ENCODE measurements at places on chromosomes 4 and X.

GRCh38 chr4:88277711-88278225 lies 6.6 kb downstream of the PPM1K start:
- no peak for DNase-seq

DNA sequence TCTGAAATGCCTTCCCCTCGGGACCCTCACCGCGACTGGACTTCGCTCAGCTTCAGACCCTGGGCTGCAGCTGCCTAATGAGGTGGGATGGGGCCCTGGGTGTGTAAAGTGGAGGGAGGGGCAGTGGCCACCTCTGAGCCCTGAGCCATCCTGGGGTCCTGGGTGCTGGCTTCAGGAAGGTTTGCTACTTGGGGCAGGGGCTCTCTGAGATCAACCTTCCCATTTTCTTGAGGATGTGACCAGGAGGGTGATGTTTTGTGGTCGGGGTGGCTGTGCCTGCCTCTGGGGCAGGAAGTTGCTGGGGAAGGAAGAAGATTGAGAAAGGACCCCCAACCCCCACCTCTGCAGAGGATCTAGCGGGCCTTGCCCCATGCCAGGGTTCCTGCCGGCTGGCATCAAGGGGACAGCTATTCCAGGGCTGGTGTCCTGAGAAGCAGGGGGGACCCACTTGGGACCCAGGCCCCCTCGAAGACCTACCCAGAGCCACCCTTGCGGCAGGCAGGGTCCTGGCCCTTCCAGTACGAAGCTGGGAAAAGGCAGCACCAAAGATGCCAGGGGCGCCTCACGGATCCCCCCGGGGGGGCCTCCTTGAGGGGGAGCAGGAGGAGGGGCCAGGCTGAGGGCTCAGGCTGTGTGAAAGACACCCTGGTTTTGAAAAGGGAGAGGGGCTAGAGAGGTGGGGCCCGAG lies 6.5 kb downstream of the SH3BP2 start:
- no peak for DNase-seq

GRCh38 chrX:21940356-21940829 lies at the start of gene SMS:
Gene SMS (plus strand): TSS chrX:21940709. CDS start chrX:21940825, 116 bp downstream.
- peak; percentile 1 for DNase-seq

GRCh38 chr4:13533670-13534343 lies 10.5 kb downstream of the NKX3-2 start:
- no peak for DNase-seq

- DNase-seq: no peak
These were observed 21.7 kb downstream of the ADGRG2 start for GRCh38 chrX:19100586-19100985.

- DNase-seq: no peak
These were observed 43.1 kb downstream of the ADAMTS3 start for GRCh38 chr4:72525938-72526337.

DNA sequence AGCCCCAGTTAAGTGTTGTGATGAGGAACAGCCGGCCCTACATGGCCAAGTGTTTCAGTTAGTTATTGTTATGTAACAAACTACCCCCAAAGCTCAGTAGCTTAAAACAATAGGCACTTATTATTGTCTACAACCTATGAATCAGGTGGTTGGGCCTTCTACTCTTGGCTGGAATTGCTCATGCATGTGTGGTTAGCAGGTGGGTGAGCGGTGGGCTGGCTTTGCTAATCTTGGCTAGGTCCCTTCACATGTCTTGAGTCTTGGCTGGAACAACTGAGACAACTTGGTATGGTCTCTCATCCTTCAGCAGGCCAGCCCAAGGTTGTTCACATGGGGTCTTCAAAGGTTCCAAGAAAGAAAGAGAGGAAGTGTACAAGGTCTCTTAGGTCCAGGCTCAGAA lies 54.5 kb upstream of the CHRNA9 start:
- DNase-seq: no peak

- peak; percentile 53 for DNase-seq
These were observed 1.8 kb downstream of the CPEB2 start for GRCh38 chr4:15003891-15004738.

- DNase-seq: no peak
These were observed 104.3 kb downstream of the CORIN start for GRCh38 chr4:47733302-47734175.

GRCh38 chr4:15836362-15836761 lies 58.2 kb downstream of the CD38 start:
- DNase-seq: no peak

Data from activated naive CD4-positive, alpha-beta T cell (primary cell).